ENCODE measurements at places on chromosomes 6 and 20.

DNA sequence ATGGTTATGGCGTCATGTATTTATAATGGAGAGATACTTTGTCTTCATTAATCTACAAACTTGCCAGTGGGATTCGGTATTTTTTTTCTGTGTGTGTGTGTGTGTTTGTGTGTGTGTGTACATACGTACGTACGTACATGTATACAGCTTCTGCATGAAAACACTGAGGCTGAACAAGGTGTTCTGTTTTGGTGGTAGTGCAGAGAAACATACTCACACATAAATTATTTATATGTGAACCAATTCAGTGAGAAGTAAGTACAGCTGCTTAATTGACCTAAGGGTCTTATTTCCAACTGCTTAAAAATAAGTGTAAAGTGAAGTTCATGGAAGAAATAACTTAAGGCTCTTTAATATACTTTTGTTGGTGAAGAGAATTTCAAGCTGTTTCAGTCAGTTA lies 234.2 kb downstream of the BCKDHB start:
- no peak for DNase-seq

DNA sequence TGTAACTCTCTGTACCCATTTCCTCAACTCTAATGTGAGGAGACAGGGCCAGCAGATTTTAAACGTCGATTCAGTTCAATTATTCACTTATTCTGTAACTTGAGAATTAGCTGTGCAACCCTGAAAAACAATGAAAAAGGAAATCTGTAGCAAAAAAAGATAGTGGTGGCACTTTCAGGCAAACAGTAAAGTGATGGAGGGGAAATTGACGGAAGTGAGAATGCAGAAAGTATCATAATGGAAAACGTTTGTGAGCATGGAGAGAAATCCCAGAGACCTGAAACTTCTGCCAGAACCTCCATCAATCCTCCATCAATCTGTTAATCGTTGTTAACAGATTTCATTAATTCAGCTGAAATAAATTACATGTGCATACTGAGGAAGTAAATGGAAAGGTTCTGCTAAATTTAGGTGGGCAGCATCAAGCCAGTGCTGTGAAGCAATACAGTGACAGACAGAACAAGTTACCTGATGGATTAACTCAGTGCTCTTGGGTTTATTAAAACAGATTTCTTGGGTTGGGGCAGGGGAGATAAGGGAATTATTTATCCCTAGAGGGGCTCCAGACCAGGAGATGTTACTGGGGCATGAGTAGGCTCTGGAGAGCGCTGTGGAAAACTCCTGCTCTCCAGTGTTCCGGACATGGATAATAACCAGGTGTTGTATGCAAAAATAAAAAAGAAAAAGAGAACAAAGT lies 17.5 kb downstream of the KIZ start:
- no peak for DNase-seq

DNA sequence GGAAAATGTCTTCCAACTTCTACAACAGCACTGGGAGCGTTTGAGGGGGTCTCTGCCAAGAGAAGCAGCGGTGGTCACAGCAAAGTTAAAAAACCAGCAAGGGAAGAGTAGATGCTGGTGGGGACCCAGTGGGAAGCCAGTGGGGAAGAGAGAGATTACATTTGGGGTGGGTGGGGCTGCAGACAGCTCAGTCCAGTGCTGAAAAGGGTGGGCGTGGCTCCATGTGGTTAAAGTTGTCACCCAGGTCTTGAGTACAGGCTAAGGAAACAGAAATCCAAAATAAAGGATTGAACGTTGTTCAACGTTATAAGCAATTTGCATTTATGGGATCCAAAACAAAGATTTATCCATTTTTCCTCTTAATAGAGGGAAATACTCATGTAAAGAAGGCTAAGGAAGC lies 106.3 kb upstream of the LY86 start:
- no peak for DNase-seq

DNA sequence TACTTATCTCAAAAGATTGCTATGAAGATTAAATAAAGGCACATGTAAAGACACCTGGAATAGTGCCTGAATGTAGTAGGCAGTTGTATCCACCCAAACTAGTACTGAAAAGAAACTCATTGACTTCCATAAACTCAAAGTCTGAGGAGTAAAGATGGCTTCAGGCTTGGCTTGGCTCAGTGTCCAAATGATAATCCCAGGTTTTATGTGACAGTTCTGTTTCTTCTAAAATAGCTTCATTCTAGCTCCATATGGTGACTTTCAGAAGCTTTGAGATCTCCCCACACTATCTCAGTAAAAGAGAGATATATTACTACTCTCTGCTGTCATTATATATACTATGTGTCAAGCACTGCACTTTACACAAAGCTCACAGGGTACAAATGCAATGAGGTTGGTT lies 121.3 kb downstream of the DOK5 start:
- DNase-seq, result no peak

GRCh38 chr20:37881601-37882343 lies 21.2 kb upstream of the VSTM2L start:
- peak; percentile 72 for DNase-seq

GRCh38 chr6:122799916-122800686 lies 11.0 kb downstream of the SMPDL3A start:
- peak; percentile 66 for DNase-seq

GRCh38 chr6:167141667-167142432 lies 15.9 kb downstream of the GPR31 start:
- peak; percentile 46 for DNase-seq

DNA sequence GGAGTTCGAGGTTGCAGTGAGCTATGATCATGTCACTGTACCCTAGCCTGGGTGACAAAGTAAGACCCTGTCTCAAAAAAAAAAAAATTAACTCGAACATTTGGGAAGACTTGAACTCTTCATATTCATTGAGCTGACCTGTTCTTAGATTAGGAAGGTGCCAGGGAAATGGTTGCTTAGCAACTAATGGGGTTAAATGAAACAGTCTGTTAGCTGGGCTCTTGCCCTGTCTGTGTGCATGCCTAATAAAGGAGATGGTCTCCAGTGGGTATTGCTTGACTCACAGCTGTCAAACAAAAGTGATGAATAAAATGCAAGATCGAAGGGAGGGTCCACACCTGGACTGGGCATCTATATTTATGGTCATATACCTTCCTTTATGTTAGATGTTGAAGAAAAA lies 101.8 kb downstream of the KLHL32 start:
- DNase-seq, result peak; percentile 94

DNA sequence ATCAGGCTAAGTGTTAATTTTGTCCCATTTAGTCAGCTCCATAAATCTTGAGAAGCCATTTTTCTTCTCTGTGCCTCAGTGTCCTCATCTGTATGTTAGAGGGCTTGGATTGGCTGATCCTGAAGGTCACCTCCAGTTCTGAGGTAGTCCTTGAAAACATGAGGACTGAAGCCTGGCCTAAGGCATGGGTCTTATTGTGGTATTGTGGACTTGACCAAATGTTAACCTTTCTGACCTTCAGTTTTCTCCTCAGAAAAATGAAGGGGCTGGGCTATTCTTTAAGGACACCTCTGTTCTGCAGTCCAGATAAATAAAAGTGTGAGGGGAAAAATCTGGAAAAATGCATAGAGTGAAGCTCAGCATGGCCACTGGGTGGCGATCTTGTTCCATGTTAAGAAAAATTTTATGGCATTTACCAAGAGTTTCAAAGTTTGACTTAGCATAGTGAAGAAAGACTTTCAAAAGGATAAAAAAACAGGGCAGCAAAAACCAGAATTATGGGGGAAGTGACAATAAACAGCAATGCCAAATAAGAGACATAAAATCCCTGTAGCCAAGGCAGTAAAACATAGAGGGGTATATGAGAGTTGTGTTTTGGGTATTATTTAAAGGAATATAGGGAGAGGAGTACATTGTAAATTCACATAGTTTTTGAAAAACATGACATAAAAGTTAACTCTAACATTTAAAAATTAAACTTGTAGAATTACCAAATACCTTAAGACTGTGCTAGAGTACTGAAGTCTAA lies 13.2 kb upstream of the TFB1M start:
- peak; percentile 78 for DNase-seq

DNA sequence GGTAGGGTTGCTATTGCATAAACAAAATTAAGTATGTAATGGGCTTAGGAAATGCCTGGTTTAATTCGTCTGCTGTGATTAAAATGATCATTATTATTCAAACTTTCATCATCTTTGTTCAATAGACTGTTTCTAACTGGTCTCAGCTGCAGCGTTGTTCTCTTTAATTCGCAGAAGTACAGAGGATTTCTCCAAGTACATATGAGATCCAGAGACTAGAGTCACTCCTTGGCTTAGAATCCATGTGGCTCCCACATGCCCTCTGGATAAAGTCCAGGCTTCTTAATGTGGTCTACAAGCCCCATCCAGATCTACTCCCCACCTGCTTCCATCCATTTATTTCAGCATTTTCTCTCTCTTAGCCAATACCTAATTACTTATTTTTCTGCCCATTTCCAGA lies 1.1 kb upstream of the ZBTB24 start:
- no peak for DNase-seq

DNA sequence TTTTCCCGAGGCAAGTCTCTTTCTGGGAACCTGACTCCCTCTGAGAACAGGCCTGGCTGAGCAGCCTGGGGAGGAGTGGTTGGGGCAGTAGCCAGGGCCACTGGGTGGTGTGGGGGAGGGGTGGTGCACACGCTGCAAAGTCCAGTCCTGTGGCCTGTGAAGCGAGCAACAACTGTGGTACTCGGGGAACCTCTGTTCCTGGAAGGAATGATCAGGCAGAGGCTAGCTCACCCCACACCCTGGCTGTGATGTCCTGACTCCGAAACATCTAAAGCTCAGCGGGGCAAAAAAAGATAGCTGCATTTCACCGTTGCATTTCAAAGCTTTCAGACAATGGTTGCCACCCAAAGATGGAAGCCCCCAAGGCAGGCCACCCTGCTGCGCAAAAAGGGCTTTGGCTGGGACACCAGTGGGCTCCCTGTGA lies 25.5 kb downstream of the PCK1 start:
- no peak for DNase-seq

DNA sequence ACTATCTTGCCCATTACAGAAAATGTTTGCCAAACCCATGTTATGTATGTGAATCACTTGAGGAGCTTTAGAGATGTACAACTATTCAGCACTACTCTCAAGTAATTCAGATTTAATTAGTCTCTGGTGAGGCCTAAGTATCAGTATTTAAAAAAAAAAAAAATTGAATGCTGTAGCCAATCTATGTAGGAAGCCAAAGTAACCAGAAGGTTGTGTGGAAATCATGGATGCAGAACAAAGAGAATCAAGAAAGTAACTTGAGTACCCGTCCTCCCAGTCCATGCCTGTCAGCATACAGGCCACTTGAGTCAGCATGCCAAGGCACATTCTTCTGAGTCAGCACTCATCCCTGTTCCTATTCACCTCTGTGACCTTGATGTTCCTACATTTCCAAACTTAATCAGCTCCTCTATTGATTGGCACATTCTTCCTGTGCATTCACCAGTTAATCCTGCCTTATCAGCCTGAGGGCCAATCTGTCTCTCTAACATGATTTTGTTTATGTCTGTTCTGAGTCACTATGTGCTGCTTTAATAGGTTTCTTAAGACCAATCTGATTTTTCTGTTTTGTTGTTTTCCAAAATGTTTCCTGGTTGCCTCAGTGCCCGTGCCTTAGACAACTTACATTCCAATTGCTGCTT lies 165.6 kb downstream of the KCNQ5 start:
- DNase-seq, result peak; percentile 47

GRCh38 chr6:84422380-84422968 lies 195.0 kb upstream of the CEP162 start:
- peak; percentile 31 for DNase-seq

- no peak for DNase-seq
Observed at GRCh38 chr6:90048206-90048967, 154.1 kb downstream of the GJA10 start.

GRCh38 chr6:144263786-144264185 lies 21.3 kb upstream of the UTRN start:
- no peak for DNase-seq

GRCh38 chr6:160041608-160042007 lies 72.7 kb downstream of the IGF2R start:
- DNase-seq, result no peak

GRCh38 chr6:22530506-22530905 lies 38.9 kb upstream of the HDGFL1 start:
- DNase-seq, result no peak

GRCh38 chr6:87641065-87641692 lies 51.2 kb downstream of the ORC3 start:
- DNase-seq, result no peak

GRCh38 chr6:20338156-20338555 lies 63.5 kb upstream of the E2F3 start:
- no peak for DNase-seq

- DNase-seq, result peak; percentile 29
Observed at GRCh38 chr6:89372506-89372901, 20.0 kb upstream of the UBE2J1 start.

DNA sequence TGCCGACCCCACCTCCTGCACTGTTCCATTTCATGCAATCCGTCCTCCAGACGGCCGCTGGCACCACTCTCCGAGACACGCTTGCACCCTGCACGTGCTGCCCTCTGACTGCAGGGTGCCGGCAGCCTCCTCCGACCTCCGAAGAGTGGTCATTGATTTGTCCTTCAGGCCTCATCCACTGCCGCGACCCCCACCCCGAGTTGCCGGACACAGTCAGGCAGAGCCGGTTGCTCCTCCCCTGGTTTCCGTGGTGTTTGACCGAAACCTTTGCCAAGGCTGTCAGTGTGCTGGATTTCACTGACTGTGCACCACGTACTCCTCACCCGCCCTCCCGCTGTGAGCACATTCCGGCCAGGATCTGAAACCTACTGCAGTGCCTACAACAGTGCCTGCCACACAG lies 156.4 kb upstream of the PDE10A start:
- no peak for DNase-seq

DNA sequence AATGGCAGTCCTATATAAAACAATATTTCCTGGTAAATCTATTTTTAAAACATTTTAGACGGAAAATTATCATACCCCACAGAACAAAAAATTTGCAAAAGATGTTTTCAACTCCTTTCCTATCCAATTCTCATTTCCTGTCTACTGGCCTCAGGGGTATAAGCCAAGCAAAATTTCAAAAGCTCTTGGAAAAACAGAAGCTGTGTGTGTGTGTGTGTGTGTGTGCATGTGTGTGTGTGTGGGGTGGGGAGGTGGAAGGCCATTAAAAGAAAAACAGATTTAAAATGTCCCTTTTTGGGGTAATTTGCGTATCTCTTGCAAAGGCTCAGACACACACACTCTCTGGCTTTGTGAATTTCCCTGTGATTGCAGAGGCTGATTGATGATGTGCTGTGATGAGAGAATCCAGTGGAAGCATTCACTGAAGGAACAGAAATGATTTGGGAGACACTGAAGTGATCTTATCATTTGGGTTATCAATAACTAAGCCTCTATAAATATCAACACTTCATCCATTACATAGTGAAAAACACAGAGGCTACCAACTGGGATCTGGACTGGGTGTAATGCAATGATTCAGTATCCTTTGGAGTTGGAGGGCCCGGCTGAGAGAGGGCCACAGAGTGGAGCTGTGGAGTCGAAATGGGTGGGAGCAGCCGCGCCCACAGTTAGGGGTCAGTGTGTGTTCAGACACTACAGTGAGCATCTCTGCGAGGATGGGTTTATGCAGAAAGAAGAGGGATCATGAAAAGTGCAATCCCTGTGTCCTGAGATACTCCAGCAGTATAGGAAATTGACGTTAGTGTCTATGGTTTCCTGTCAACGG lies 106.8 kb upstream of the PREP start:
- peak; percentile 37 for DNase-seq
